ENCODE measurements at places on chromosomes 16 and 17.

GRCh38 chr16:5590416-5590815, 492.8 kb upstream of the EEF2KMT start:
- DNase-seq: no peak

- peak; percentile 11 for DNase-seq
These were observed 32.0 kb upstream of the SNN start for GRCh38 chr16:11636172-11636721.

DNA sequence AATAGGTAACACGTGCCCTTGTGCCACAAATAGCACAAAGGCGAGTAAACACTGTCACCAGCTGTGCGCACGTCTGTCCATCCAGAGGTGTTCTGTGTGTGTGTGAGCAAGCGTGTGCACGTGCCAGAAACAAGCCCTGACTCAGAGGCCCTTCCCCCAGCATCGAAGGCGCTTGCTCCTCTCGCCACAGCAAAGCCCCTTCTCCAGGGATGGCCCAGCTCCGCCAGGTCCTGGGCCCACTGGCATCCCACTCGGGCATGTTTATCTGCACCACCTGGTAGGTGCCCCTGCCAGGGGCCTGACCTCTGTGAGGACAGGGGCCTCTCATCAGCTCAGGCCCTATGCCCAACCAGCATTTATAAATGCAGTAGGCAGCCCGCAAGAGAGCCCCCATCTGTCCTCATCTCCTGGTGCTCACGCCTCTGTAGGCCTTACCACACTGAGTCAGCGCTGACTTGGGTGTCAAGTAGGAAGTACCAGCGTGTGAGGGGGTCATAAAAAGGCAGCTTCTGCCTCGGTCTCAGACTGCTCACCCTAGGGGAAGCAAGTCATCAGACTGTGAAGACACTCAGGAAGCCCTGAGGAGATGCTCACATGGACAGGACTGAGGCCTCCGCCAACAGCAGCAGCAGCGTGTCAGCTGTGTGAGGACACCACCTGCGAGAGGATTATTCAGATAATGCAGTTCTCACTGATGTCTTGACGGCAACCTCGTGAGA, 10.8 kb downstream of the TMEM235 start:
- no peak for DNase-seq

- no peak for DNase-seq
These were observed 112.5 kb upstream of the HLF start for GRCh38 chr17:55152236-55152635.

GRCh38 chr17:42674755-42675347, 1.9 kb downstream of the PLEKHH3 start:
- DNase-seq: peak; percentile 73

DNA sequence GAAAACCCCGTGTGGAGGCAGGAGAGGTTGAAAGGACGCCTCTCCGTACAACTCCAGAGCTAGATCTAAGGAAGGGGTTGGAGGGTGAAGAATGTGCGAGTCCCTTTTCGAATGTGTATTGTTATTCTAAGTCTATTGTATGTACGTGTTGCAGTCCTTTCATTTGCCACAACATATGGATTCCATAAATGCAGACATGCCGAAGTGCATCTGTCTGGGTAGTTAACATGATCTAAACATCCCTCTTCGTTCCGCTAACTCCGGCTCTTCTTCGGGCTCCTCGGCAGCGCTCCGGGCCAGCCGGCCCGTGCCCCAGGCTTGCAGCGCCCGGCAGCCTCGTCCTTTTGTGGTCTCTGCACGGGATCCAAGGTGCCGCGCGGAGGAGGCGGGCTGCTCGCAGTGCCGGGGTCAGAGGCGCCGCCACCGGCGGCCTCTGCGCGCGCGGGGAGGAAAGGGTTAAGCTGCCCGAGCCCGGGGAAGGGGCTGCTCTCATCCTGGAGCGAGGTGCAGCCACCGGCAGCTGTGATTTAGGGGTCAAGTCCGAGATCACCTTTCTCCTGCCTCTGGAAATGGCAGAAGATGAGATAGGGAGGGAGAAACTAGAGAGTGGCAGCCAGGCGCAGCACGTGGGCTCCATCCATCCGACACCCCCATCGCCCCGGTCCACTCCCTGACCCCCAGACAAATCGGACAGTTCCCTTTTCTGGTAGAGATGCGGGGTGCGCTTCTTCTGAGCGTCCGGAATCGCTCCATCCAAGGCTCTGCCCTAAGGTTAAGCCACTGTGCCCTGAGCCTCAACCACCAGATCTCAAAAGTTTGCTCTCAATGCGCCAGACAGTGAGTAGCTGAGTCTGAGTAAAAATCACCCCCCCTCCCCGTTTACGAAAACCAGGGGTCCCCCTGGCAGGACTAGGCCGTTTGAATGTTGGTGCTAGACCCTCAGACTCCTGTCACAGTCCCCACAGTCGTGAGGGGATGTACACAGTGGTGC, 15.1 kb upstream of the ZFHX3 start:
- DNase-seq: no peak

- DNase-seq: no peak
These were observed 71.8 kb upstream of the METRNL start for GRCh38 chr17:83007504-83008185.

DNA sequence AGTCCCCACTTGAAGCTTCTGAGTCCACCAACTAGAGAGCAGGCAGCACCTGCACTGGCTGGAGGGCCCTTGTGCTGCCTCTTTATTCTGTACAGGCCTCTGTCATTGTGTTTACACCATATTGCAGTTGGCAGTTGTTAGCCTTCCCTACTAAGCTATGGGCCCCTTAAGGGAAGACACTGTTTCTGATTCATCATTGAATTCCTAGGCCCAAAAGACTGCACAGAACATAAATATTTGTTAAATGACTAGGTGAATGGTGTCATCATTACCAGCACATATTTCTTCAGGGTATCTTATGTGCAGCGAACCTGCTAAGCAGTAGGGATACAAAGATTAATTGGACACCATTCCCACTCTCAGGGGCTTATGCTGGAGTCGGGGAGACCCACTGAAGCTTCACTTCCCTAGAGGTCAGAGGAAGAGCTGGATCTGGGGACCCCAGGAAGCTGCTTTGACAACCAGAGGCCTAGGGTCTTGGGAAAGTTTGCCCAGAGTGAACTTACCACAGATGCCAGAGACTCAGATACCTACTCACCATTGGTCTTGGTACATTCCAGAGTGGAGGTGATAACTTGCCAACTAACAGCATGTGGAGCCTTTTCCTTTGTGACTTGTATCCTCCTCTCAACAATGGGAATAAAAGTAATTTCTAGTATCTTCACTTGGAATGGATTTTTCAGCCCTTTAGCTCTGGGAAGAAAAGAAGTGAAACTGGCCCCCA, 28.7 kb upstream of the DDX52 start:
- no peak for DNase-seq

GRCh38 chr16:2898831-2899563, 12.7 kb upstream of the FLYWCH1 start:
- DNase-seq: no peak

DNA sequence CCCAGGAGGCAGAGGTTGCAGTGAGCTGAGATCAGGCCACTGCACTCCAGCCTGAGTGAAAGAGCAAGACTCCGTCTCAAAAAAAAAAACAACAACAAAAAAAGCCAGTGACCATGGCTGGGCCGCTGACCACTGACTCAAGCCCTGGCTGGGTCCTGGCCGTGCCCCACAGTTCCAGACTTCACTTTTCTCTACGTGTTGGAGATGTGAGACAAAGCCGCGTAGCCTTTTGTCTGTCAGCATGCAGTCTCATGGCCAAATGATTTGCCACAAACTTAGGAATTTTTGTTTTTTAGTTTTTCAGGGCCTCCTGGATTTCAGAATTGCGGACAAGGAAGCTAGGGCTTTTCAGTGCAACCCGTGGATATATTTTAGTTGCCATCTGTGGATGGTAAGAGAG, 89.3 kb upstream of the CIBAR2 start:
- no peak for DNase-seq

GRCh38 chr17:44121997-44122815, 1.2 kb downstream of the HDAC5 start:
- no peak for DNase-seq

DNA sequence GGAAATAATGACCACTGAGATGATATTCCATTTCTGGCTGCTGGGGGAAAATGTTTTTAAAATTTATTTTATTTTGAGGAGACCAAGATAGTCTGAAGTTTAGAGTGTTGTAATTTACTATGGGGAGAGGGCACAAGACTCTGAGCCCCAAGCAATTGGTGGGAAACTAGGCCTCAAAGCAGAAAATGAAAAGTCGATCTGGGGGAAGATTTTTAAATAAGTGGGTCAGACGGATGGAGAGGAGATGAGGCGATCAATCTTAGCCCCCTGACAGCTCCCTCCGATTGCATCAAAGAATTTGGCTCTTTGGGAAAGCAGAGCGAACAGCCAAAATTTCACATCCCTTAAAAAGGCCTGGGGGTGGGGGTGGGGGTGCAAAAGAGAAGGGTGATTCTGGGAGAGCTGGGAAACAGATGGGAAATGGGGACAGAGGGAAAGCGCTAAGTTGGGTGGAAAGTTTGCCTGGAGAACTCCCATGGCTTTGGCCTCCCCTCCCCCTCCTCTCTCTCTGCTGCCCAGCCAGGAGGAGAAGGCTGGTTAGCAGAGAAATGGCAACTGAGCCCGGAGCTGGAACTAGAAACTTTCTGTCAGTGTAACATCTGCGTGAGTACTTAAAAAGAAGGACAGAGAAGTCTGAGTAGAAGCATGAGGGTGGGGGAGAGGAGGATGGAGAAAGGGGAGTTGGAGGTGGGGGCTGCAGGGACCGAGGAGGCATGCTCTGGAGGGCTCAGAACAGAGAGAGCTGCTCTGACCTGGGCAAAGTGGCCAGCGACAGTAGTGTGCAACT, 1.4 kb upstream of the HOXB2 start:
- no peak for DNase-seq

- DNase-seq: no peak
These were observed 35.3 kb downstream of the TMEM132E start for GRCh38 chr17:34614698-34615097.

- no peak for DNase-seq
These were observed 65.8 kb upstream of the SMIM36 start for GRCh38 chr17:55576996-55577586.

DNA sequence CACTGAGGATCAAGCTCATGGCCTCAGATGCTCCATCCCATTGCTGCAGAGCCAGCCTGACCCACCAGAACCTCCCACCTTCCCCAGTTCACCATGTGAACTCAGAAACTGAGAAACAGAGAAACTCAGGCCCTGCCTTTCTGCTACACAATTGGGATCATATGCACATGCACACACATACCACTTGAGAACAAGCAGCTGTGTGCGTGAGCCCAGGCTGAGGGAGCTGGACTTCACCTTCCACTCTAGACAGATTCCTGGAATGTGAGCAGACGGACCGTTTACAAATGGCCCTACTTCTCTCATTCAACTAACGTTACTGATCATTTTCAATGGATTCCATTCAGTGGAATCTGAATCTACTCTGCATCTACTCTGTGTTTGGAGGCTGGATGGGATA, 1.7 kb upstream of the SPEM2 start:
- no peak for DNase-seq

DNA sequence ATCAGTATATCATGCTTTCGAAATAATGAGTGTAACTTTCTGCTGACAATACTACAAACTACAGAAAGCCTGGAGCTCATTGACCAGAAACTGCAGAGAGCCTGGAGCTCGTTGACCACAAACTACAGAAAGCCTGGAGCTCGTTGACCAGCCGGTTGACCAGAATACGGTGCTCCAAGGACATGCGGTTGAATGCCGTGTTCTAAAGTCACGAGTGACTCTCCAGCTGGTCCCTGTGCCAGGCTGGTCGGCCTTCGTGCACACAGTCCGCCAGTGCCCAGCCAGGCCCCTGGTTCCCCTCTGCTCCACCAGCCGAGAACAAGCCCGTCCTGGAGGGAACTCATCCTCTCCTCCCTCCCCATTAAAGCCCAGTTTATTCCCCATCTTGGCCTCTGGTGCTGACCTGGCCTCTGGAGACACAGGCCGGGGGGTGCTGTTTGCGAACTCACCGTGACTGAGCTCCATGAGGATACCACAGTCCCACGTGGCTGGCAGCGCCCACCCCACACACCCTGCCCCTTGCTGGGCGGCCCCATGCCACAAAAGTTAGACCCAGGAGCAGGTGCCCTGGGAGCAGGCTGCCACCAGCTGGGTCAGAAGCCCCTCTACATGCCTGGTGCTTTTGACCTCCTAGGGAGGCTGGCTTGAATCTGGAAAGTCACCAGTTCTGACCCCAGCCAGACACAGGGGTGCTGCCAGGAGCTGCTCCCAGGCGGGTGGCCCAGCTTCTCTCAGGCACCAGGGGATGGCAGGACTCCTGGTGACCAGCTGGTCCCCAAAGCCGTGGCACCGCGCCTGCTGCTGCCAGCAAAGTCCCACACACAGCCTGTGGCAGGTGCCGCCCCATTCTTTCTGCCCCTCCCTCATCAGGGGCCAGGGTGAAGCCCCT, 15.5 kb upstream of the CDH15 start:
- DNase-seq: no peak

DNA sequence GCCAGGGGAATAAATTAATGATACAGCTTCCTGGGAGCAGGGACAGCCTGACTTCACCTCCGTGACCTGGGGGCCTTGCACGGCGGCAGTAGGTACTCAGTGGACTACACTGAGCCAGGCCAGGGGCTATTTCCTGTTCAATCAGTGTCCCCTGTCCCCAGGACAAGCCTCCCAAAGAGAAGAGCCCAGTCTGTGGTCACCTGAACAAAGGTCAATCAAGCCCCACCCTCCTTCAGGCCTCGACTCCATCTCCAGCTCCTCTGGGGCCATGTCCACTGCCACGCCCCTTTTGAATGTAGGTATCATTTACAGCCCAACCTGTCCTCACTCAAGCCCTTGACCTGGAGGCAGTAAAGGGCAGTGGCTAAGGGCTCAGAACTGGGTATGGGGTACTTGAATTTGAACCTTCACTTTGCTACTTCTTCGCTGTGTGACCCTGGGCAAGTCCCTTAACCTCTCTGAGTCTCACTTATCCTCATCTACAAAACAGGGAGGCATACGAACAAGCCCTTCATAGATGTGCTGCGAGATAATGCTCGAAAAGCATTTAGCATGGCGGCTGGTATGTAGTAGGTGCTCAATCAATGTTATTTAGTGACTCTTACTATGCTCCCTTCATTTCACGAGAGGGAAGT, 29.0 kb downstream of the MYH11 start:
- no peak for DNase-seq

All from NCI-H2081 treated with DMSO at 0.1 percent for 48 hours (cell line).